ENCODE measurements at places on chromosomes 13 and 19. TPM values are rescaled to one million over a fixed set of nuclear protein-coding genes. Genes with fewer than 3 reads are reported as not detected.

Gene TRPC4
- total RNA-seq, result 8.0 TPM

Gene KLK3
- not detected for total RNA-seq

Gene EID2
- total RNA-seq, result 19.7 TPM

DNA sequence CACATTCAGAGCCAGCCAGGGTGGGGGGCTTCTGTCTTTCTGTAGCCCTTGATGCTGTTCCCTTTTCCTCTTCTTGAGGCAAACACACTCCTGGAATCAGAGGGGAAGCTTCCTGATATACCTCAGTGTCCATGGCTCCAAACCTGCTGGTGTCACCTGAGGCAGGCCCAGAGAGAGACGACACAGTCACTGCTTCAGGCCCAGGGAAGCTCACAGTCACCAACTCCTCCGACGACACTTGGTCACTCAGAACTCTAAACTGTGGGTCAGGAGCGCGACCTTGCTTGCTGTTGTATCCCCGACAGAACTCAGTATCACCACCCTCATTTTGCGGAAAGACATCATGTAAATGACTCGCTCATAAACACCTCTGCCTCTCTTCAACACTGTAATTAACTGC is 1.1 kb downstream of the ATP13A1 start:
- DNase-seq, result no peak
- H3K4me1 ChIP-seq, result peaks cover 20% of the 10 kb centered on the region
- H3K4me3 ChIP-seq, result peak overlapping the region; percentile 93
- H3K27ac ChIP-seq, result peak overlapping the region; percentile 81
- no peaks in the 10 kb centered on the region for H3K27me3 ChIP-seq

DNA sequence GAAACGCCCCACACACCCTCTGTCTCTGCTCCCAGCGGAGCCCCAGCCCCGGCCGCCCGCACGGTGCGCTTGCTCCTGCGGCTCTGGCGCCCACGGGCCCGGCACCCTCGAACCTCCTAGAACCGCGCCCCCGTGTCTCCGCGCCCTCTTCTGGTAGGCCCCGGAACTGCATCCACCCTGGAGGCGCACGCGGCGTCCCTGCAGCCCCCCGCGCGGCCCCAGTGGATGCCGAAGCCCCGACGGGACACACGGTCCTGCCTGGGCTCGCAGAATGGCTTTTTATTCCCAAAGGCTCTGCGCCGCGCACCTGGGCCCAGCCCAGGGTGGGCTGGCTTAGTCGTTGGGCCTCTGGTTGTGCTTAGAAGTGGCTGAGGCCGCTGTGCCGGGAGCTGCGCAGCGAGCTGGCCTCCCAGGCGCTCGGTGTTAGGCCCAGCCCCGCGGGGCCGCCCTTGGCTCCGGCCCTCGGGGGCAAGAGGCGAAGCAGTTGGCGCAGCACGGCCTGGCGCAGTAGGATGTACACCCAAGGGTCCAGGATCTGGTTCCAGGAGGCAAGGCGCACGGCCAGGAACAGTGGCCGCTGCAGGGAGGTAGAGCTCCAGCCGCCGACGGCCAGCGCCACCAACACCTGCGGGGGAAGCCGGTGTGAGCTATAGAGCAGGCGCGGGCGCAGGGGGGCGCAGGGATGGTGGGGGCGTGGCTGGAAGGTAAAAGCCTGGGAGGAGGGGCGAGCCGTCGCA is 2.8 kb downstream of the PTGER1 start:
- peak; percentile 96 for DNase-seq
- H3K36me3 ChIP-seq, result peaks cover 6% of the 10 kb centered on the region
- peak overlapping the region; percentile 36 for H3K4me3 ChIP-seq
- H3K27me3 ChIP-seq, result no peaks in the 10 kb centered on the region
- no peak overlapping the region for H3K27ac ChIP-seq

GRCh38 chr13:79126706-79127105 is 279.3 kb downstream of the RBM26 start:
- no peaks in the 10 kb centered on the region for H3K36me3 ChIP-seq
- no peak for DNase-seq
- H3K4me1 ChIP-seq, result no peaks in the 10 kb centered on the region
- no peaks in the 10 kb centered on the region for H3K27me3 ChIP-seq
- no peak overlapping the region for H3K27ac ChIP-seq

Gene MYO1F
- total RNA-seq, result 0.35 TPM

- H3K4me1 ChIP-seq, result peaks cover 25% of the 10 kb centered on the region
- H3K27me3 ChIP-seq, result no peaks in the 10 kb centered on the region
- H3K36me3 ChIP-seq, result peaks cover 4% of the 10 kb centered on the region
- no peak overlapping the region for H3K27ac ChIP-seq
- no peak overlapping the region for H3K4me3 ChIP-seq
- no peak for DNase-seq
Observed at GRCh38 chr13:93292366-93292765, 65.8 kb downstream of the GPC6 start.

Gene FAM83E
- 3.7 TPM for total RNA-seq

- no peaks in the 10 kb centered on the region for H3K27me3 ChIP-seq
- no peak for DNase-seq
- no peak overlapping the region for H3K4me3 ChIP-seq
- H3K36me3 ChIP-seq, result no peaks in the 10 kb centered on the region
Observed at GRCh38 chr13:33207615-33207961, 78.0 kb downstream of the STARD13 start.

- no peak for DNase-seq
- no peak overlapping the region for H3K27ac ChIP-seq
- no peaks in the 10 kb centered on the region for H3K36me3 ChIP-seq
Observed at GRCh38 chr13:67443923-67444322, 213.8 kb upstream of the PCDH9 start.

Gene GJB6
- 28.6 TPM for total RNA-seq

GRCh38 chr13:29771247-29771646 is 79.2 kb downstream of the UBL3 start:
- no peak for DNase-seq
- no peak overlapping the region for H3K4me3 ChIP-seq
- no peaks in the 10 kb centered on the region for H3K27me3 ChIP-seq

- H3K4me1 ChIP-seq, result peaks cover 16% of the 10 kb centered on the region
- no peak for DNase-seq
- H3K27me3 ChIP-seq, result no peaks in the 10 kb centered on the region
Observed at GRCh38 chr19:5880604-5881078, 10.3 kb upstream of the FUT5 start.

Gene ZNF850
- 11.1 TPM for total RNA-seq

GRCh38 chr13:113062691-113063090 is 42.9 kb upstream of the F7 start:
- no peak overlapping the region for H3K27ac ChIP-seq
- DNase-seq, result no peak
- H3K36me3 ChIP-seq, result peaks cover 3% of the 10 kb centered on the region
- H3K4me1 ChIP-seq, result no peaks in the 10 kb centered on the region
- H3K4me3 ChIP-seq, result no peak overlapping the region

- H3K4me1 ChIP-seq, result peaks cover 18% of the 10 kb centered on the region
- no peak overlapping the region for H3K27ac ChIP-seq
- H3K36me3 ChIP-seq, result peaks cover 5% of the 10 kb centered on the region
- DNase-seq, result no peak
Observed at GRCh38 chr19:33624586-33624985, 2.8 kb downstream of the CHST8 start.

- peak overlapping the region; percentile 41 for H3K4me3 ChIP-seq
- H3K4me1 ChIP-seq, result peaks cover 32% of the 10 kb centered on the region
- no peaks in the 10 kb centered on the region for H3K27me3 ChIP-seq
- DNase-seq, result no peak
Observed at GRCh38 chr19:17248011-17248776, 2.5 kb upstream of the NR2F6 start.

Gene HSPB6
- total RNA-seq, result 18.8 TPM

Gene ZNF799
- 3.2 TPM for total RNA-seq

Gene CEACAM8
- total RNA-seq, result not detected

Gene ZIK1
- total RNA-seq, result 15.4 TPM

Gene MEDAG
- 7.5 TPM for total RNA-seq

Data from mesothelial cell of epicardium (in vitro differentiated cells).